Esophagus squamous epithelium (tissue), 5 donors: ENCODE measurements at places on chromosomes 2 and 18. TPM values are rescaled to one million over a fixed set of nuclear protein-coding genes. Genes with fewer than 3 reads are reported as not detected.

Gene PSMA8
- total RNA-seq = not detected

Gene IL18RAP
- total RNA-seq = not detected

Gene FOXI3
- total RNA-seq = not detected

Gene MALL
- total RNA-seq = 146 TPM

Gene RTP5
- total RNA-seq = not detected

Gene UPP2
- not detected for total RNA-seq

Gene CCDC141
- total RNA-seq = 0.26 TPM

DNA sequence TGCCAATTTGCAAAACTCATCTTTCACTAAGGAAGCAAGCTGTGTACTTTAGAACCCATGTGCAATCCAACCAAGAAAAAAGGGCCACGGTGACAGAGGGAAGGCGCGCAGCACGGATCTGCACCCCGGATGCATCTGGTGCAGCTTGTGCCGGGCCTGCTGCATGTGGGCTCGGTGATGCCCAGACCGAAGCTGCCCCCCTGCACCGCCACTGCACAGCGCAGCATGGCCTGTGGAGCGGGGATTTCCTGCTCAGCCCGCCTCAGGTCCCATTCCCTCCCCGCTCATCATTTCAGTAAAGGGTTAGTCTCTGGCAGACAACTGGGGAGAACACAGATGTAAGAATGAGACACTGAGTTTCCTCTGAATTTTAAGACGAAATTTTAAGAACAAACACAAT, 43.0 kb downstream of the MC2R start:
- no peaks in the 10 kb centered on the region for H3K27me3 ChIP-seq
- no peak for DNase-seq
- H3K4me1 ChIP-seq = no peaks in the 10 kb centered on the region
- no peak overlapping the region for H3K27ac ChIP-seq
- H3K36me3 ChIP-seq = no peaks in the 10 kb centered on the region

- H3K4me3 ChIP-seq = no peak overlapping the region
- H3K36me3 ChIP-seq = no peaks in the 10 kb centered on the region
- H3K27me3 ChIP-seq = no peaks in the 10 kb centered on the region
- peaks cover 72% of the 10 kb centered on the region for H3K4me1 ChIP-seq
- H3K27ac ChIP-seq = no peak overlapping the region
Observed at GRCh38 chr2:241773511-241774418, 2.9 kb upstream of the GAL3ST2 start.

GRCh38 chr2:224933431-224933830, 108.8 kb downstream of the DOCK10 start:
- no peak overlapping the region for H3K4me3 ChIP-seq
- H3K4me1 ChIP-seq = peaks cover 9% of the 10 kb centered on the region
- DNase-seq = no peak
- no peaks in the 10 kb centered on the region for H3K27me3 ChIP-seq
- H3K27ac ChIP-seq = no peak overlapping the region

- peaks cover 32% of the 10 kb centered on the region for H3K27me3 ChIP-seq
- H3K36me3 ChIP-seq = no peaks in the 10 kb centered on the region
- H3K27ac ChIP-seq = no peak overlapping the region
- no peak for DNase-seq
Observed at GRCh38 chr2:41910126-41910525, 137.7 kb upstream of the PKDCC start.

- no peak overlapping the region for H3K27ac ChIP-seq
- no peaks in the 10 kb centered on the region for H3K36me3 ChIP-seq
- DNase-seq = no peak
- H3K4me3 ChIP-seq = no peak overlapping the region
- H3K4me1 ChIP-seq = no peaks in the 10 kb centered on the region
Observed at GRCh38 chr2:50594233-50594632, 437.7 kb downstream of the NRXN1 start.

DNA sequence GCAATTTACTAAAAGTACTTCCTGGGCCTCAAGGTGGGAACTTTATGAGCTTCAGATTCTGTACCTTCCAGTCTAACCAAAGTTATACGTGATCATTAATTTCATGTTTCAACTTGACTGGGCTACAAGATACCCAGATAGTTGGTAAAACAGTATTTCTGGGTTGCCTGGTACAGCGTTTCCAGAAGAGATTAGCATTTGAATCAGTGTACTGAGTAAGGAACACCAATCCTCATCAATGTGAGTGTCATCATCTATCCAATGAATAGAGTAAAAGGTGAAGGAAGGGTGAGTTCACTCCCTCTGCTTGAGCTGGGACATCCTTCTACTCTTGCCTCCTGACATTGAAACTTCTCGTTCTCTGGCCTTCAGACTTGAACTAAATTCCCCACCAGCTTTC, 274.5 kb upstream of the ID2 start:
- no peaks in the 10 kb centered on the region for H3K4me1 ChIP-seq
- H3K27ac ChIP-seq = no peak overlapping the region
- no peak for DNase-seq
- H3K27me3 ChIP-seq = no peaks in the 10 kb centered on the region

GRCh38 chr18:741931-742512, 29.6 kb upstream of the ENOSF1 start:
- no peak overlapping the region for H3K4me3 ChIP-seq
- H3K36me3 ChIP-seq = peaks cover 86% of the 10 kb centered on the region
- no peaks in the 10 kb centered on the region for H3K4me1 ChIP-seq
- H3K27ac ChIP-seq = no peak overlapping the region
- no peak for DNase-seq

DNA sequence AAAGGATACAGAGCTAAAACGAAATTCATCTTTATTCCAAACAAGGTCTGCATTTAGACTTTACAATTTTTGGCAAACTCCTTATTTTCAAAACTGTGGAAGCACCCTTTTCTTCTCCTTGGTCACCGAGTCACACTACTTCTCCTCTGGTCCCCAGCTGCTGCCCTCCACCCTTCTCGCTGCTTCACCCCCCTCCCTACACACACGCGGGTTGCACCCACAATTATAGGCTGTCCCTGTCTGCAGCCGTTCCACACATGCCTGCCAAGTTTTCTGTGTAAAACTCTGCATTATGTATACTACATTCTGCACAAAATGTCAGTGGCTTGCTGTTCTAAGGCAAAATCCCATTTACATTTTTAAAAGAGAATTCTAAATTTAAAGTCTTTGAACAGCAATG, 63.5 kb downstream of the PTPN2 start:
- H3K4me3 ChIP-seq = no peak overlapping the region
- peaks cover 3% of the 10 kb centered on the region for H3K36me3 ChIP-seq
- H3K27ac ChIP-seq = no peak overlapping the region
- no peaks in the 10 kb centered on the region for H3K27me3 ChIP-seq

DNA sequence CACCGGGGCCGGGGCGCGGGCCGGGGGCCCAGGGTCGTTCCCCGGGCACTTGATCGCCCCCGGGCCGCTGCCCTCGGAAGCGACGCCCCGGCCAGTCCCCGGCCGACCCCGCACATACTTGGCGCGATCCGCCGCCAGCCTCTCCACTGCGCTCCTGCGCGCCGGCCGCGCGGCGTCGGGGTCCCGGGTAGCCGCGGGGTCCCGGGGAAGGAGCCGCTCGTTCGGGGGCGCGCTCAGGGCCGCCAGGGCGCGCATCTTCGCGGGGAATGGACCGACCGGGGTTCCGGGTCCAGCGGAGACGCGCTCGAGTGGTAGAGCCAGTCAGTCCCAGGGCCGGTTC, 204 bp downstream of the FAM110C start:
- peak overlapping the region; percentile 72 for H3K4me3 ChIP-seq
- peaks cover 8% of the 10 kb centered on the region for H3K4me1 ChIP-seq
- H3K27ac ChIP-seq = peak overlapping the region; percentile 99
- no peaks in the 10 kb centered on the region for H3K27me3 ChIP-seq
- no peaks in the 10 kb centered on the region for H3K36me3 ChIP-seq

DNA sequence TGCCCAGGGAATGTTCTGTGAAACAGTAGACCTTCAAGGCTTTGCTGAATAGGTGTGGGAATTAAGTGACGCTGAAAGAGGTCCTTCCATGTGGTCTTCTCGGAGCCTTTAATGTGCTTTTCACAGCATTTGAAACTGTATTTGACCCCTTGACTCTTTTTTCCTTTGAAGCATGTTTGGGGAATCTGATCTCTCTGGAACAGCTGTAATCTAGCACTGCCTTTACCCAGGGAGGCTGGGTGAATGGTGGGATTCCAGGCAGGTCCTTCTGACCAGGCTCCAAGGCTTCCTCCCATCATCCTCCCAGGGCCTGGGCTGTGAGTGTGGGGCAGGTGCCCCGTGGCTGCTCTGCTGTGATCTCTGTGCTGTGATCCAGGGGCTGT, 4.2 kb downstream of the ZAP70 start:
- no peak overlapping the region for H3K27ac ChIP-seq
- no peaks in the 10 kb centered on the region for H3K36me3 ChIP-seq
- no peak for DNase-seq
- H3K4me1 ChIP-seq = no peaks in the 10 kb centered on the region

DNA sequence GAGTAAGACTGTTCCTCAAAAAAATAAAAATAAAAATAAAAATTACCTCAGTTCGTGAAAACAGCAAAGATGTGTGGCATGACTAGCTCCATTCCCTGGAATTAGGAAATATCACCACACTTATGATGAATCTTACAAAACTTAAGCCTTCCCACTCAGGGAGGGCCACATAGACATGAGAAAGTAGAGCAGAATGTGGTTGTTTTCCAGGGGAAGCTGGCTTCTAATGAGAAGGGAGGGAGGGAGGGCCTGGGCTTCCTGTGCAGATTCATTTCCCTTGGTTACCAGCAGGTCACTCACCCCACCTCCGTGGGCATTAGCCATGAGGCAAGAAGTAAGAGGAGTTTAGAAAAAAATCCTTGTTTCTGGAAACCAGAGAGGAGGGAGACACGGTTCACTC, 95.9 kb upstream of the RMDN2 start:
- H3K4me3 ChIP-seq = no peak overlapping the region
- peaks cover 3% of the 10 kb centered on the region for H3K4me1 ChIP-seq
- no peaks in the 10 kb centered on the region for H3K27me3 ChIP-seq
- DNase-seq = no peak
- H3K36me3 ChIP-seq = no peaks in the 10 kb centered on the region

DNA sequence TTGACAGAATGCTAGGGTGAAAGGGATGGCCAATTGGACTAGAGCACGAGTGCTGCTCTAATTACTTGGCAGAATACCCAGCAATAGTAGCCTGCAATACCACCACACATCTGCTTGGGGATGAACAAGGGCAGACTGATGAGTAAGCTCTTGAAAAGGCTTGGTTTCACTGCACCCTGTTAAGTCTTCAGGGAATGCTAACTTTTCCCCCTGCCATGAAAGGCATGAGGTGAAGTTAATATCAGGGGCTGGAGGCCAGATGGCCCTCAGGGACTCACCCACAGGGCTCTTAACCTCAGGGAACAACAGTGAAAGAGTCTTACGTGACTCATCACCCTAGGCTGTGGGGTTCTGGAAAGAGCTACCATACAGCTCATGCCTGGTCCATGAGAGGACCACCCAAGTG, 51.7 kb upstream of the MYL1 start:
- no peaks in the 10 kb centered on the region for H3K4me1 ChIP-seq
- H3K4me3 ChIP-seq = no peak overlapping the region
- no peaks in the 10 kb centered on the region for H3K36me3 ChIP-seq

DNA sequence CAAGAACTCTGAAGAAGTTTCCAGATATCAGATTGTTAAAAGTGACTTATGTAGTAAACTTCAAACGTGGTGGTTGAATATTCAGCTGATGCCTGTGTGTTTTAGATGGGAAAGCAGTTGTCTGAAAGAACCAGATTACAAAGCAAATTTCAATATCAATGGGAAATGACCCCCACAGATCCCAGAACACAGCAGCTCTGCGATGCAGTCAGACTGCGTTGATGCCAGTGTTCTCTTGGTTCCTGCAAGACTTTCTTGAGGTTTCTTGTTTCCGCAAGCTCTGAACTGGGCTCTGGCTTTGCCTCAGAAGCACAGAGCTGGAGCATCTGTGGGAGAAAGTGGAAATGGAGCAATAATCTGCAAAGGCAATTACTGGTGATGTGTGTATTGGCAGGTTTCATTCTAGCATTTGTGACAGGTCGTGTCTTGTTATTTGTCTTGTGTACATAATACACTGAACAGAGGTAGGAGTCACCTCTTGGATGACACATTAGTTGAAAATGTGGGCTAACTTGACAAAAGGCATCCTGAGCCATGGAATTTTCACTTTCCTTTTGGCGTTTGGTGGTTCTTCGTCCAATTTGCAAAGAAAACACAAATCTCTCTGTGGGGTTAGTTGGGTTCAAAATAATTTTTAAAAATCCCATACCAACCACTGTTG, 10.8 kb upstream of the LYPD6B start:
- no peaks in the 10 kb centered on the region for H3K27me3 ChIP-seq
- H3K36me3 ChIP-seq = no peaks in the 10 kb centered on the region
- H3K27ac ChIP-seq = no peak overlapping the region
- DNase-seq = no peak
- H3K4me3 ChIP-seq = peak overlapping the region; percentile 13

GRCh38 chr2:209191139-209191538, 232.7 kb upstream of the MAP2 start:
- no peaks in the 10 kb centered on the region for H3K36me3 ChIP-seq
- H3K27me3 ChIP-seq = no peaks in the 10 kb centered on the region
- H3K27ac ChIP-seq = no peak overlapping the region
- DNase-seq = no peak

DNA sequence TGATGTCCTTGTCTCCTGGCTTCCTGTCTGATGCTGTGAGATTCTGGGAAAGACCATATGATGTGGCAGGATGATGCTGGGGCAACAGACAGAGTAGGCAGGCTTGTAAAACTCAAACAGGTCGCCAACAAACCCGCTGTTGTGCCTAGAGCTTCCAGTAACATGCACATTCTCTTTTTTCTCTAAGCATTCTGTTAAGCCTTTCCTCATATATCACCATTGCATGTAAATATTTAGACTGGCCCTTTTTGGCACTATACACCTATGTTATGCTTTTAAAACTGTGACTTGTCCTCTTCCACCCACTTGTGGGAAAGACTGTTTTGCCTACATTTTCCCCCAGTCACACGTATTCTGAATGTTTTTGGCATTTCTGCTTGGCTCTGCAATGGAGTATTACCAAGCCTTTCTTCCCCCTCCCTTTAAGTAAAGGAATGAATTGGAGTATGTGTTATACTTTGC, 250.4 kb upstream of the TANK start:
- H3K27ac ChIP-seq = no peak overlapping the region
- no peak for DNase-seq
- no peak overlapping the region for H3K4me3 ChIP-seq
- H3K36me3 ChIP-seq = no peaks in the 10 kb centered on the region
- H3K4me1 ChIP-seq = peaks cover 7% of the 10 kb centered on the region

GRCh38 chr2:11705063-11705462, 35.1 kb upstream of the NTSR2 start:
- no peak overlapping the region for H3K4me3 ChIP-seq
- DNase-seq = no peak
- no peaks in the 10 kb centered on the region for H3K36me3 ChIP-seq
- H3K27ac ChIP-seq = no peak overlapping the region
- no peaks in the 10 kb centered on the region for H3K4me1 ChIP-seq

- H3K27me3 ChIP-seq = peaks cover 11% of the 10 kb centered on the region
- no peak overlapping the region for H3K4me3 ChIP-seq
- H3K27ac ChIP-seq = no peak overlapping the region
- H3K36me3 ChIP-seq = no peaks in the 10 kb centered on the region
- DNase-seq = no peak
- peaks cover 6% of the 10 kb centered on the region for H3K4me1 ChIP-seq
Observed at GRCh38 chr2:239927424-239927981, 97.6 kb downstream of the NDUFA10 start.

GRCh38 chr2:37794717-37795116, 123.3 kb upstream of the CDC42EP3 start:
- no peaks in the 10 kb centered on the region for H3K4me1 ChIP-seq
- no peak for DNase-seq
- no peaks in the 10 kb centered on the region for H3K36me3 ChIP-seq
- no peaks in the 10 kb centered on the region for H3K27me3 ChIP-seq
- H3K27ac ChIP-seq = peak overlapping the region; percentile 26
- H3K4me3 ChIP-seq = no peak overlapping the region
